ENCODE measurements at places on chromosomes 7 and 10.

- no peak for DNase-seq
Observed at GRCh38 chr7:101488826-101489572, 126.3 kb downstream of the COL26A1 start.

- DNase-seq: no peak
Observed at GRCh38 chr10:117684672-117685211, 142.2 kb downstream of the EMX2 start.

DNA sequence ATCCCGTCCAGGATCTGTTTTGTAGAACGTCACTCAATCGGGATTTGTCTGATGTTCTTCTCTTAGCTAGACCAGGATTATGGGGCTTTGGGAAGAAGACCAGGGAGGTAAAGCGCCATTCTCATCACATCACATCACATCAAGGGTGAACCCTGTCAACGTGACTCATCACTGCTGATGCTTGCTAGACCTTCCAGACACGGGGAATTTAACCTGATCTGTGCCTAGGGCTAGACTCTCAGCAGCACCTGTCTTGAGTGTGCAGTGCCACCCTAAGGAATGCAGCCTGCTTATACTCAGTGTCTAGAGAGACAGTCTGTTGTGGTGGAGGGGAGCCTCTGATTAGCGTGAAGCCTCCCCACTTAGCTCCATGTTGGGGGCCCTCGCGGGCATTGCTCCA is 678.6 kb upstream of the FOXK1 start:
- no peak for DNase-seq

GRCh38 chr7:128121711-128122530 is 90.7 kb upstream of the LRRC4 start:
- no peak for DNase-seq

GRCh38 chr7:94434042-94434441 is 39.3 kb downstream of the COL1A2 start:
- no peak for DNase-seq
